Liver (tissue), 10 donors: ENCODE measurements at places on chromosomes 12 and 14.

GRCh38 chr12:108505129-108505528 is 9.9 kb upstream of the FICD start:
- DNase-seq = no peak
- no peak overlapping the region for H3K4me3 ChIP-seq
- no peaks in the 10 kb centered on the region for H3K27me3 ChIP-seq
- H3K27ac ChIP-seq = no peak overlapping the region
- H3K4me1 ChIP-seq = no peaks in the 10 kb centered on the region
- H3K36me3 ChIP-seq = no peaks in the 10 kb centered on the region

DNA sequence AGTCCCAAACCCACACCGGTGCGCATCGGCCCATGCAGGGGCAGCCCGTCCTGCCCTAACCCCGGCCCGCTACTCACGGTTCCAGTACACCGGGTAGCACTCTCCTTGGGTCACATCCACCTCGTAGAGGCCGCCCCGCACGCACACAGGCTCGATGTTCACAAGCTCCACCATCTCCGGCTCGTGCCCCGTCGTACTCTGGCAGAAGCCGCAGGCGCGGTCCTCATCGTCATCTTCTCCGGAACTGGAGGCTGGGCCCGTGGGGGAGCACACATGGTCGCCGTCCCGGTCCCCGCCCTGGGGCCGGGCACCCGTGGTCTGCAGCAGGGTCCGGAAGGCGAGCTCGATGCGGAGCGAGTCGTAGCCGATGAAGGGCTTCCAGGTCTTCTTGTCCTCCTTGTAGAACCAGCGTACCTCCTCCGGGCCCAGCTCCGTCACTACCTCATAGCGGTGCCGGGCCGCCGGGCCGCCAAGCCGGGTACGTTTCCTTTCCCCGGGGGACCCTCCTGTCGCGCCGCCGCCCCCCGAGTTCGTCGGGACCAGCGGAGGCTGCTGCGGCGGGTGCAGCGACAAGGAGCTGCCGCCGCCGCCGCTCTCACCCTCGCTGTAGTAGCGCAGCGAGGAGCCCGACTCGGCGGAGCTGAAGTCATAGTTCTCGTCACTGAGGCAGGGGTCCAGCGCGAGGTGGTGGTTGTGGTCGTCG is 788 bp downstream of the DDHD1 start:
- H3K27ac ChIP-seq = peak overlapping the region; percentile 83
- H3K4me3 ChIP-seq = peak overlapping the region; percentile 95
- no peaks in the 10 kb centered on the region for H3K36me3 ChIP-seq
- H3K27me3 ChIP-seq = no peaks in the 10 kb centered on the region
- DNase-seq = peak; percentile 63

- H3K4me1 ChIP-seq = no peaks in the 10 kb centered on the region
- DNase-seq = no peak
- no peak overlapping the region for H3K27ac ChIP-seq
- no peaks in the 10 kb centered on the region for H3K36me3 ChIP-seq
Observed at GRCh38 chr12:4943067-4943937, 33.6 kb downstream of the KCNA1 start.

DNA sequence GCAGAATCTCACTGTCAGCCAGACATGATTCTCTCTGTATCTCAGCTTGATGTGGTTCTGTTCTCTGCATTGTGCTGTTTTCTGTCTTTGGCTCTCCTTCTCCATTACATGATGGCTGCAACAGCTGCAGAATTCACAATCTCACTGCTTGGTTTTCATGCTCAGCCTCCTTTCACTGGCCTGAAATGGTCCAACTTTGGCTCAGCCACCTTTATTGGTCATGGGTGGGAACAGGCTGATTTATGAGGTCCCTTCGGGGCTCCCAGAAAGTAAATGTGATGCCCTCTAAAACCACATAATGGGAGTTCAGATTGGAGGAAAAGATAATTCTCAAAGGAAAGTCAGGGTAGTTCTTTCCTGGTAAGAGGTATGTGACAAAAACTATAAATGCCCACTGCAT is 597.0 kb downstream of the ETNK1 start:
- H3K4me1 ChIP-seq = no peaks in the 10 kb centered on the region
- H3K27me3 ChIP-seq = no peaks in the 10 kb centered on the region
- no peaks in the 10 kb centered on the region for H3K36me3 ChIP-seq
- H3K27ac ChIP-seq = no peak overlapping the region
- no peak overlapping the region for H3K4me3 ChIP-seq
- no peak for DNase-seq

GRCh38 chr14:99231850-99232713 is 39.9 kb downstream of the BCL11B start:
- DNase-seq = no peak
- no peaks in the 10 kb centered on the region for H3K36me3 ChIP-seq
- H3K4me3 ChIP-seq = no peak overlapping the region

DNA sequence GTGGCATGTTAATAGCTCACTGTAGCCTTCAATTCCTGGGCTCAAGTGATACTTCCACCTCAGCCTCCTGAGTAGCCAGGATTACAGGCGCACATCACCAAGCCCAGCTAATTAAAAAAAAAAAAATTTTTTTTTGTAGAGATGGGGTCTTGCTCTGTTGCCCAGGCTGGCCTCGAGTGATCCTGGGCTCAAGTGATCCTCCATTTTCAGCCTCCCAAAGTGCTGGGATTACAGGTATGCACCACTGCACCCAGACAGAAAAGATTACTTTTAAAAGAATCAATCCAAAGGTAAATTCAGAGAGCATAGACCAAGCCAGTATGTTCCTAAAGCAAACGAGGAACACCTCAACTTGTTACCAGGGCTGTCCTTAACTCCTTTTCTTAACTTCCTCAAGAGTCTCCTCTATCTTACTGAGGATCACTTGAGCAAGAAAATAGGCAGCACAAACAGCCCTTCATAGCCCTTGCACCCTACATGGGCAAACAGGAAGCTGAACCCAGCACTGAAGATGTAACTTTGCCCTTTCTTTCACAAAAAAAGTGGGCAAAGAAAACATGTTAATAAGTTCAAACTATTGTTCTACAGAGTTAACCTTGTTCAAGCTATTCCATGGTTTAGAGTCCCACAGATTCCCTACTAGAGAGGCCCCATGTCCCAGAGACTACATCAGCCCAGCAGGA is 11.3 kb downstream of the CS start:
- H3K27me3 ChIP-seq = no peaks in the 10 kb centered on the region
- no peak for DNase-seq
- H3K36me3 ChIP-seq = peaks cover 5% of the 10 kb centered on the region
- no peak overlapping the region for H3K4me3 ChIP-seq

- H3K4me3 ChIP-seq = no peak overlapping the region
- no peaks in the 10 kb centered on the region for H3K36me3 ChIP-seq
- H3K27me3 ChIP-seq = no peaks in the 10 kb centered on the region
- H3K27ac ChIP-seq = no peak overlapping the region
- peaks cover 20% of the 10 kb centered on the region for H3K4me1 ChIP-seq
Observed at GRCh38 chr12:89166525-89166934, 185.8 kb downstream of the DUSP6 start.

DNA sequence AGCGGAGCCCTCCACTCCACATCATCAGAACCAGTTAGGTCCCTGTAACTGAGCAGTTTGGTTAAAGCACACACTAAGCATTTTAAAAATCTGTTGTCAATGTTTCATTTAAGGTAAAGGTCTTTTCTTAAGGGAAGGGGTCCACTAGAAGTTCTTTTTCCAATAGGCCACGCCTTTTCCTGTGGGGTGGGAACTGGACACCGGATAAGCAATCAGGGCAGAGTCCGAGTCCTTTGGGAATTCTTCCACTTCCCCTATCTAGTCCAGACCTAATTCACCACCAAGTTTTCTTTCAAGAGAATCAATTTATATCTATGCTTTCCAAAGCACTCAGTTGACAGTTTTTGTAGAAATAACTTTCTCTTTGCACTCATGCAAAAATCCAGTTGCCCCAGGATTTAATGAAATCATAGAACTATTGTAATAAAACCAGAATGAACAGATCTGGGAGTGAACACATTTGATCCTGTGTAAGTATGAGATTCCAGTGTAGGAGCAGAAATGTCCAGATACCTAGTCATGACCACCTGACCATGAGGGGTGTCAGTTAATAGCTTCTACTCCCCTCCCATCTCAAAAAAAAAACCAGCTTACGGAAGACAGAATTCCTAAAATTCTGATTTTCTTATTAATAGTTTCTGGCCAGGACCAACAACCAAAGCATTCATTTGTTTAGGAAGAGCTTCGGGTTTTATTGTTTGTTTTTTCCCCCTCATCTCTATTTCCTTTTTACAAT is 11.7 kb downstream of the VPS37B start:
- DNase-seq = no peak
- H3K36me3 ChIP-seq = no peaks in the 10 kb centered on the region
- no peak overlapping the region for H3K27ac ChIP-seq
- no peak overlapping the region for H3K4me3 ChIP-seq

DNA sequence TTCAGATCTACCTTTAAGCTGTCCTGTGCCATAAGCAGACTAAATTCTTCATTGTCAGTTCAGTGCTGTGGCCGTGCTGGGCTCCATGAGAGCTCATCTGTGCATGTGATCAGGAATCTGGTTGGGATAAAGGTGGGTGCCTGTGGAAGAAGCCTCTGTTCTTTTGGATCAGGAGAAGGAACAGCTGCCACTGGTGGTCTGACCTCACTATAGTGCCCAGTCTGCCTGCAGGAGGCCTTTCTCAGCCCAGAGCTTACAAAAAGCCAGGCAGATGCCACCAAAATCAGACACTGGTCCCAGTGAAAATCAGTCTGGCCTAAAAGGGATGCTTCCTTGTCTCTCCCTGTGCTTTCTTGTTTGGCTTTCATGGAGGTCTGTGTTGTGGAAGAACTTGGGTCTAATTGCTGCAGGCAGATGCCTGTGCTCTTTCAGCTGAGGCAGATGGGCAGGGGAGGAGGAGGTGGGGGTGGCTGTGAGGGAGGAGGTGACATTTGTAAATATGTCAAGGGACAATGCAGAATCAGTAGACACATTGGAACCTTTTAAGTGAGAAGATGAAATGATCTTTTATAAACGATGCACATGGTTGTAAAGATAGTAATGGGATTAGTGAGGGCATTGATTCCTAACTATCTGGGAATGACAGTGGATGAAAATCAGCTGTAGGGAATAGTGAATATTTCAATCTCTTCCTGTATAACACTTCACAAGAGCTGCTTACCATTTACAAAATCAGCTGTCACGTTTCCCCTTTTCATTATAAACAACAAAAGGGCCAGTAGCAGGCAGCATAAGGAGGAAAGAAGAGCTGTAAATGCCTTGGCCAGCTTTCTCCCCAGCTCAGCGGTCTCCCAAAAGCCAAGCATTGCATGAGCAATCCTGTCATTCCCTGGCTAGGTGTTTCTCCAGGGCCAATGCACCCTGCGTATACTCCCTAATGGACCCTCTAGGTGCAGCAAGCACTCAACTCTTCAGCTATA is 44.6 kb downstream of the CACNA2D4 start:
- DNase-seq = no peak
- H3K27ac ChIP-seq = no peak overlapping the region
- H3K27me3 ChIP-seq = no peaks in the 10 kb centered on the region
- no peaks in the 10 kb centered on the region for H3K36me3 ChIP-seq

DNA sequence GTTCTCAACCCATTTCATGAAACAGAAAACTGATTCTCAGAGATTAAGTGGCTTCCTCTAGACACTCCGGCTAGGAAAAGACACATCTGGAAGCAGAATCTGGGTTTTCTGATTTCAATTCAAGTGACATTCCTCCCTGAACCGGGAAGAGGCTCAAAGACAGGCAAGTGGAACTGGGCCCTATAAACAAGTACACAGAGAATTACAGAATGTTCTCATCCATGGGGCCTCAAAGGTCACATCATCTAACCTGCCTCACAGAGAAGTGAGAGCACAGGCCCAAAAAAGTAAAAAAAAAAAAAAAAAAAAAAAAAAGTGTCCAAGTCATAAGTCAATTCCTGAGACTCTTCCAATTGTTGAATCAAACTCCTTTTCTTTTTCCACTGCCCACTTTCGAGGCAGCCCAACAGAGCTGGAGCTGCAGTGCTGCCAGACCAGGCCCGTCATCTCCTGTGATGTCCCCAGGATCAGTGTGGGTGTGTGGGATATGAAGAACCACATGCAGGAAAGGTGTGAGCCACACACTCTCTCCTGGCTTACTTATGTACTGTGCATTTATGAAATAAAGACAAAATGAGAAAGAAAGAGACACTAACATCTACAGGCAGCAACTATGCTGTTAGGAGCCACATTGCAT is 2.8 kb upstream of the KRT1 start:
- H3K4me3 ChIP-seq = no peak overlapping the region
- no peaks in the 10 kb centered on the region for H3K36me3 ChIP-seq
- no peak overlapping the region for H3K27ac ChIP-seq
- H3K4me1 ChIP-seq = no peaks in the 10 kb centered on the region
- DNase-seq = no peak
- peaks cover under 1% of the 10 kb centered on the region for H3K27me3 ChIP-seq

DNA sequence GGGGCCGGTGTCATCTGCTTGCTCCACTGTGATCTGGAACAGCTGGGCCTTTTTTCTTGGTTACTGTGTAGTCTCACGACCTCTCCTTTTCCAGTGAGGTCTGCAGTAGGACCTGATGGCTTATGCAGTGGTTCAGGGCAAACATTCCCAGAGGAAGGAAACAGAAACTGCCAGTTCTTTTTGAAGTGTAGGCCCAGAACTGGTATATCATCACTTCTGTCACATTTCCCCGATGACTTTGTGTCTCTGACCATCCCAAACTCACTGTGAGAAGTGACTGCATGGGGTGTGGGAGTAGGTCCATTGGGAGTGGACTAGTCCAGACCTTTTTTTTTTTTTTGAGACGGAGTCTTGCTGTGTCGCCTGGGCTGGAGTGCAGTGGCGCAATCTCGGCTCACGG is 38.4 kb downstream of the RCOR1 start:
- DNase-seq = no peak
- H3K27ac ChIP-seq = no peak overlapping the region
- H3K4me3 ChIP-seq = no peak overlapping the region

DNA sequence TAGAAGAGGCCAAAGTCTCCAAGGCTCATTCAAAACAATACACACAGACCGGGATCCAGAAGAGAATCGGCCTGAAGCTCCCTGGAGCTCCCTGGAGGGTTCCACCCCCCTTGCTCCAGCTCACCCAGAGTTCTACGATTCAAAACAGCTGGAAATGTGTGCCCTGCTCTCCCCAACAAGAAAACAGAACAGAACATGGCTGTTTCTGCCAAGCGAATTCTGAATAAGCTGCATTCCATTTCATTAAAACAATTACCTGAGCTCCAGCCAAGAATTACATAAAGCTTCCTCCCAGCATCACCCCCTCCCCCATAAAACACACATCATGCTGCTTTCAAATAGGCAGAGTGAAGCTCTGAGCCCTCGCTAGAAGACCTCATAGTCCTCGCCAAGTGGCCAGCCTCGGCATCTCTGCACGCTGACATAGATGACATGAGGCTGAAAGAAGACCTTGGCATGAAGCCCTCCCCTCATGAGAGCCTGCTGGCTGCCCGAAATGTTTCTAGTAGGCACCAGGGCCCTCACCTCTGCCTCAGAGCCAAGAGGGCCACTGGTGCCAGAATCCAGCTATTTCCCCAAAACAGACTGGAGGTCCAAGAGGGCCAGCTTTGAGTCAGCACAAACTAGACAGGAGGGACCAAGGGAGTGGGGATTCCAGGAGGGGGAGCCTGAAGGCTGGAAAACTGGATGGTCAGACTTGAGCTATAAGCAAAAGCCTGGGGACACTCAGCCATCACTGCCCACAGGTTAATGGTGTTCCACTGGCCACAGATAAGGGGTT is 8.3 kb downstream of the PXN start:
- peaks cover 9% of the 10 kb centered on the region for H3K4me1 ChIP-seq
- H3K27ac ChIP-seq = peak overlapping the region; percentile 51
